ENCODE measurements at places on chromosomes 3 and 15.

- no peak for DNase-seq
Observed at GRCh38 chr3:182738583-182739411, 54.5 kb upstream of the ATP11B start.

GRCh38 chr3:180352261-180352660 lies 249.7 kb upstream of the TTC14 start:
- DNase-seq: no peak

DNA sequence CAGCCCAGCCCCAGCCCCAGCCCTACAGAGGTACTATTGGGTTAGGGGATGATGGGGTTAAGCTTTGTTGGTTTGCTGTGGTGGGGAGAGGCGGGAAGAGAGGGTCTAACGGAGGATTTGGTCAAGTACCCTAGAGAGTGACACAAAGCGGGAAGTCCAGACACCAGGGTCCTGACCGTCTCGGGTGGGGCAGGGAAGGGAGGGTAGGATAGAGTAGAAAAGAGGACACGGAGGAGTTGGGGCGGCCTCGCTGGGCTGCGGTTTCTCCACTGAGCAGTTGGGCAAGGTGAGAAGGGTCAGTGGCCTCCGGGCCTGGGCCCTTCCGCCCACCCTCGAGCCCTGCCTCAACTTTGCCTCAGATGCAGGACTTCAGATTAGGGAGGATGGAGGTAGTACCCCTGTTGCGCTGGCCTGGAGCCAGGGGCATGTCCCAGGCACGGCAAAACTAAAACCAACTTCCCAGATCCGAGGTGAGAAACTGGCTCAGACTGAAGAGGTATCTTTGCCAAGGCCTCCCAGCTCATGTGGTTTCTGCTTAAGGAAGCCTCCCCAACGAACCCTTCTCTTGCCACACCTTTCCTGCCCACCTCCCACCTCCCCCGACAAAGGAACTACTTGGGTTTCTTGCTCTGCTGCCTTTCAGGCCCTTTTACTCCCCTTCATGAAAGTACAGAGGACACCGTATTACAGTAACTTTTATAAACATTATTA lies 551 bp downstream of the PML start:
- DNase-seq: no peak

- no peak for DNase-seq
Observed at GRCh38 chr3:22216601-22217000, 465.6 kb upstream of the ZNF385D start.

DNA sequence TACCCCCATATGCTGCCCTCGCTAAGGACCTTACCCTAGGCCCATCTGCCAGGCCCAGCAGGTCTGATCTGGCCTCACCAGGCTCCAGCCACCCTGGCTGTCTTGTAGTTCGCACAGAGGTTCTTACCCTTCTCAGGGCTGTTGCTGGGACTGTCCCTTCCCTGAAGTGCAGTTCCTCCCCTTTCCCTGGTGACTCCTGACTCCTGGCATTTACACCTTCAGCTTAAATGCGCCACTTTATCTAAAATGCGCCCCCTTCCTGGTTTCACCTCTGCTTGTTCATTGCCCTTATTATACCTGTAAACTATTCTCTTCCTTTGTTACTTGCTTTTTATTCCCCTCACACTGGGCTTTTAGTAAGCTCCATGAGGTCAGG lies 835 bp upstream of the TTLL3 start:
- DNase-seq: no peak

DNA sequence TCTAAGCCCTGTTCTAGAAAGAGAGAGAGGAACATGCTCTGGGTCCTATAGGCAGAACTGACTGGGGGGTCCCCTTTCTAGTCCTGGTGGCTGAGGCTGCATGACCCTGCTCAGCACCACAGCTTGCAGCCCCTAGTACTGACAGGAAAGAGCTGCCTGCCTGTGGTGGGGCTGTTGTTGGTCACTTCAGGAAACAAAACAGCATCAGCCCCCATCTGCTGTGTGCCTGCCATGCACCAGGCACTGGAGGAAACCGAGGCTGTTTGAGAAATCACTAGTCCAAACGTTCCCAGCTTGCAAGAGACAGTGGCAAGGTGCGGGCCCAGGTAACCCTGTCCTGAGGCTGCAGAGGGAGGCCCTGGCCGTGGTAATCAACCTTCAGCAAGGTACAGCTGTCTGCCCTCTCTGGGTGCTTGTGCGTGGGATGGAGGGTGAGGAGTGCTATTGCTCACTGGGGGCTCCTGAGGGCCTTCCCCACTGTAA lies 90.6 kb downstream of the IQSEC1 start:
- no peak for DNase-seq

- DNase-seq: peak; percentile 3
Observed at GRCh38 chr3:197912741-197913476, 37.1 kb upstream of the RPL35A start.
